ENCODE measurements at places on chromosomes 7 and 10.

DNA sequence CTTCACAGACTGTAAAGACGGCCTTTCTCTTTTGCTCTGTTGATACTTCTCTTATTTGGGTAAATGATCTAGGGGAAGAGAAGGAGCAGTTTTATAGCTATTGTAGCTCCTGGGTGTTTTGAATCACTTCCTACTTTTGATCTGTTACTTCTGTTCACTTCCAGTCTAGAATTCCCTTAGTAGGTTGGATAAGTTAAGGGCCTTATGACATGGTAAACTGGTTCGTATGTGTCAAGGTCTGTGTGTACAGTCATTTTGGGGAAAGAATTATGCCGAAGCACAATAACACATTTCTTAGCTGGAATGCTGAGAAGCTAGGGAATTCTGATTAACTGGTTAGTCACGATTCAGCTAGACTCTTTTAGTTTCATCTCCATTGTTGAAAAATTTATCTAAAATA is 8.1 kb downstream of the DENND10 start:
- H3K36me3 ChIP-seq = peaks cover 7% of the 10 kb centered on the region
- H3K4me1 ChIP-seq = peaks cover 13% of the 10 kb centered on the region
- peak overlapping the region; percentile 56 for H3K27ac ChIP-seq
- peak; percentile 65 for DNase-seq
- no peak overlapping the region for H3K4me3 ChIP-seq
- no peaks in the 10 kb centered on the region for H3K27me3 ChIP-seq

- no peak for DNase-seq
- no peaks in the 10 kb centered on the region for H3K27me3 ChIP-seq
- H3K4me1 ChIP-seq = peaks cover 3% of the 10 kb centered on the region
- H3K36me3 ChIP-seq = no peaks in the 10 kb centered on the region
- no peak overlapping the region for H3K27ac ChIP-seq
- H3K4me3 ChIP-seq = no peak overlapping the region
These were observed 80.7 kb upstream of the BTBD16 start for GRCh38 chr10:122190176-122190943.

- H3K4me1 ChIP-seq = no peaks in the 10 kb centered on the region
- no peak overlapping the region for H3K4me3 ChIP-seq
- H3K27ac ChIP-seq = no peak overlapping the region
- H3K36me3 ChIP-seq = no peaks in the 10 kb centered on the region
These were observed 101.0 kb upstream of the NFE2L3 start for GRCh38 chr7:26051021-26051420.

- H3K4me3 ChIP-seq = no peak overlapping the region
- no peaks in the 10 kb centered on the region for H3K27me3 ChIP-seq
- no peak overlapping the region for H3K27ac ChIP-seq
- no peak for DNase-seq
- H3K4me1 ChIP-seq = no peaks in the 10 kb centered on the region
- H3K36me3 ChIP-seq = no peaks in the 10 kb centered on the region
These were observed 51.5 kb downstream of the MAD1L1 start for GRCh38 chr7:2181077-2181854.

DNA sequence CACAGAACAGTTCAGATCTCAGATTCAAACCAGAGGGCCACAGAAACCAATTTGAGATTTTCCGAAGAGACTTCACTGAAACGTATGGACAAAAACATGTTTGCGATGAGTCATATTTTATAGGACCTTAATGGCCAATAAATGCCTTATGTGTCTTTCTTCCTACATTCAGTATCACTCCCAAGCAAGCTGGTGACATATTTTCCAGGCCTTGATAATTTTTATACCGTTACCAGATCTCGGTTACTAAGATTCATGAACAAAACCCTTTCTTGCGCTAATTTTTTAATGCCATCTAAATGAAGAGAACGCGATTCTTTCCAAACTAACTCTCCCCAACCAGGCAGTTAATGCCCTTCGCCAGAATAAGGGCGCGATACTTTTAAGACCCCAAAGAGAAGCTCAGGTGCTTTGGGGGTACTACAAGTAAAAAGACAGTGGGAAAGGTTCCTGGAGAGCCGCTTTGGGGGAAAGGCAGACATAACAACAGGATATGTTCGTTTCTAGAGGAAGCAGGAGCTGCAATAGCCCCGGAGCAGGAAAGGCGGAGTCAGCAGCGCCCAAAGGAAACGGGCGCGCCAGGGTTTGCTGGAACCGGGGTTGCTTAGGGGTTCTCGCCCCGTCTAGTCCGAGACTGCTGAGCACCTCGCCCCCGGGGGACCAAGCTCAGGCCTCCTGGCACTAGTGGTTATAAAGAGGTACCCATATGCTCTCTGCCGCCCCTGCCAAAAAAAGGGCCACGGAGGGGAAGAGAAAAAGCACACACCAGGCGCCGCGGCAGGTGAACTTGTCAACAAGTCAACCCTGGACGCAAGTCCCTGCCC is 884 bp downstream of the ICA1 start:
- H3K27ac ChIP-seq = no peak overlapping the region
- H3K4me1 ChIP-seq = no peaks in the 10 kb centered on the region
- H3K27me3 ChIP-seq = peaks cover 17% of the 10 kb centered on the region
- peak overlapping the region; percentile 65 for H3K4me3 ChIP-seq
- H3K36me3 ChIP-seq = no peaks in the 10 kb centered on the region

Measured in astrocyte (in vitro differentiated cells and primary cell).